ENCODE measurements at places on chromosomes 7 and 10.
A peak's percentile ranks its signal among the peaks of the same experiment; 100 is the strongest.

GRCh38 chr10:15841696-15842095 lies 18.6 kb downstream of the MINDY3 start:
- DNase-seq, result no peak

DNA sequence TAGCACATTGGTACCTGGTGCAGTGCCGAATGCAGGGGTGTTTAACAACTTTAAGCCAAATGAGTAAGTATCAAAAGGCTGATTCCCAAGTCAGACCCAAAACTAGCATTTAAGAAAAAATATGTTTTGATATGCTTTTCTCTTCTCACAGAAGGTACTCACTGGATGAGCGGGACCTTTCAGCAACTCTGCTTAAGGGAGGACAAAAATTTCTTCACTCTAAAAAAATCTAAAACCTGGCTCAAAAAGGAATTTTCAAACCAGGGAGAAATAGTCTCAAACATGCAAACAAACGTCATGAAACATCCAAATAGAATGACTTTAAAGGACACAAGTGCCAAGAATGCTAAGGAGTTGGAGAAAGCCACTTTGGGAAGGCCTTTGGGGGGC lies 962.1 kb downstream of the KCNMA1 start:
- no peak for DNase-seq

GRCh38 chr7:14717816-14718215 lies 184.7 kb downstream of the DGKB start:
- DNase-seq, result peak; percentile 40

DNA sequence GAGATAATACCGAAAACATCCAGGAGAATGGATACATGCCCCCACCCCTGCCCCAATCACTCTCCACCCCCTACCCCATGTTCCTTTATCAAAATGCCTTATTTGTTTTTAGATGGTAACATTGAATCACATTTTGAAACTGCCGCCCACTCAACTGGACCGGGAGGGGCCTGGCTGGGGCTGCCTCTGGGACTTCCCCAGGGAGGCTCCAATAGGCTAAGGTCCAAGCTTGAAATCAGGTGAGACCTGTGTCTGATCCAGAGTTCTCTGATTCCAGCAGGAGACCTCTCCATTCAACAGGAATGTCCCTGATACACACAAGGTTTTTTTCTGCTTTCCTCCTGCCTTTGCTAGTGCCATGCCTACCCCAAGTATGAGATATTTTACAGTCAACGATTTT lies 43.8 kb upstream of the ACSL5 start:
- DNase-seq, result no peak

DNA sequence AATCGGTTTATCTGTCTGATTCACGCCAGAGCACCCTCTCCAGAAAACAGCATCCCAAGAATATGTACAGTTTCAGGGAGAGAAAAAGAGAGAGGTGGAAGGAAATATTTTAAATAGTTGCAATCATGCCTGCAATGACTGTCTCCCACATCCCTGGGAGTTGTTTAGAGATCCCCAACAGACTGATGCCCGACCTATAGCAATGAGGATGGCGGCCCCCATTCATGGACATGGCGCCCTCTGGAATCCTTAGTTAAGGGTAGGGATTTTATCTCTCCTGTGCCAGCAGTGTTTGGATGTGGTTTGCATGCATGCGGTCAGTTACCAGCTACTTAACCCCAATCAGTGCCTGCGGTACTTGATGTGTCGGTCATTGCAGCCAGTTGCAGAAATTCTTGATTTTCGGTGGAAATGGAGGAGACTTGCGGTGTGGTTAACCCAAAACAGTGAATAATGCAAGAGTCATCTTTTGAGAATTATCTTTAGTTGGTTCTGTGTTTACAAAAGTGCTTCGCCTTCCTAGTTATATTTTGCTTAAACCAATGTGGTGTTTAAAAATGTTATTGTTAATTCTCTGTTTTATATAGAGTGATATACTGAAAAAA lies 186.0 kb upstream of the TCF7L2 start:
- DNase-seq, result no peak

DNA sequence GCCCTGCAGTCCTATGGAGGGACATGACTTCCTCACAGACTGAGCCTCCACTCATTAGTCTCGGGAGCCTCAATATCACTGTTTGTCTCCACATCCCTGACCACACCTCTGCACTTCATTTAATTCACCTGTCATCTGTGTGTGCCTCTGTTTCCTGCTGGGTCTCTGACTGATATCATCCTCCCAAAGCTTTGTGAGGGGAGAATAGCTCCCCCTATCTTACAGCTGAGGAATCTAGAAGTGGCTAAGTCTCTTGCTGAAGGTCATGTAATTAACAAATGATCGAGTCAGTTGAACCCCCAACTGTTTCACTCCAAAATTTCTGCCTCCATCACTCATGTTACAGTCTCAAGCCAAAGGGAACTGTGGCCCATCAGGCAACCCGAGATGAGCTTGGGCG lies 5.5 kb upstream of the CPXM2 start:
- DNase-seq, result no peak

GRCh38 chr10:49300140-49300974 lies 1.4 kb downstream of the C10orf71 start:
- peak; percentile 18 for DNase-seq

GRCh38 chr7:63925262-63925625 lies 73.4 kb upstream of the ZNF722 start:
- DNase-seq, result no peak
